ENCODE measurements at places on chromosomes 6 and 20. TPM values are rescaled to one million over a fixed set of nuclear protein-coding genes. Genes with fewer than 3 reads are reported as not detected.

Gene BMP7
- not detected for total RNA-seq

Gene SNAP25
- total RNA-seq = 8.6 TPM

- DNase-seq = no peak
These were observed 10.0 kb downstream of the BICRAL start for GRCh38 chr6:42791706-42792320.

Gene PSORS1C1
- total RNA-seq = 3.0 TPM

Gene PPP1R16B
- not detected for total RNA-seq

DNA sequence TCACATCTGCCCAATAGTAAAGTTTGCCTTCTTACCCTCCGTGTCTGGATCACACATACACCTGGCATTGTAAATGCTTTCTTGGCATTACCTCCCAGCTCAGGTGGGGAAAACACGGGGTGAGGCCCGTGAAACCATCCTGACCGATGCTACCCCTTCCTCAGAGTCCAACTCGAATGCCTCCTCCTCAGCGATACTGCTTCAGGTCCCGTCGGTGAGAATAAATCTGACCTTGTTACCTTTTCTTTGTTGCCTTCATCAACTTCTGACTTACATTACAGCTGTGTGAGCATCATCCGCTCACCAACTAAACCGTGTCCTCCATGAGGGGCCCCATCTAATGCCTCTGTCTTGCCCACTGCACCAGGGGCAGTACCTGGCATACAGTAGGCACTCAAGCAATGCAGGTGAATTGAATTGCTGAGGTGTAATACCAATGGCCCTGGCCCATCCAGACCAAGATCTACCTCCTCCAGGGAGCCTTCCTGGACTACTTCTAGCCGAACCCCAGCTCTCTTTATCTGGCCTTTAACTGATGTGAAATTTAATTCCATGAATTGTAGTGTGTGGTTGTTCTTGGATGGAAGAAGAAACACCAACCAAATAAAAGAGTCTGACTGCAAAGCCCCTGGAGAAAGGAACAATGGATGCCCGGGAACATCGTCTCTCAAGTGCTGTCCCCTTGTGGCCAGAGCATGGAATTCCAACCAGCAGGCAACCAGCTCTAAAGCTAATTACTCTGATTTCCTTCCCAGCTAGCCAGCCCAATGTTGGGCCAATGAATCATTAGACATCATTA lies 141.5 kb downstream of the ANKRD60 start:
- DNase-seq = peak; percentile 33

- no peak for DNase-seq
These were observed 302.8 kb upstream of the RNF217 start for GRCh38 chr6:124659427-124659826.

DNA sequence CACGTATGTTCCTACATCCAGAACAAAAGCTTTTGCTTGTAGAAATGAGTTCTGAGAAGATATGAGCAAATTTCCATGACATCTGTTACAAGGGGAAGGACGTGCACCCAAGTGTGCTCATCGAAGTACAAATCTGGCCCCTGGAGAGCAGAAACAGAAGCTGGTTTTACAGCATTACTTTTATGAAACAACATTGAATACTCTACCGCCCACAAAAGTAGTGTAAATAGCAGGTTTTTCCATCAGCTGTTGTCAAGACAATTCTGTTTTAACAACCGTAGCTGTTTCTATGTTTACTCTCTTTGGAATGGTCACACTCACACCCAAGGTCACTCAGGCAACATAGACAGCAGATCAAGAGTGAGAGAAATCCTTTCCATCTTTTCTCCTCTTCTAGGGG lies 114.2 kb upstream of the SSTR4 start:
- no peak for DNase-seq

GRCh38 chr6:14026831-14027539 lies 90.6 kb upstream of the CD83 start:
- no peak for DNase-seq

DNA sequence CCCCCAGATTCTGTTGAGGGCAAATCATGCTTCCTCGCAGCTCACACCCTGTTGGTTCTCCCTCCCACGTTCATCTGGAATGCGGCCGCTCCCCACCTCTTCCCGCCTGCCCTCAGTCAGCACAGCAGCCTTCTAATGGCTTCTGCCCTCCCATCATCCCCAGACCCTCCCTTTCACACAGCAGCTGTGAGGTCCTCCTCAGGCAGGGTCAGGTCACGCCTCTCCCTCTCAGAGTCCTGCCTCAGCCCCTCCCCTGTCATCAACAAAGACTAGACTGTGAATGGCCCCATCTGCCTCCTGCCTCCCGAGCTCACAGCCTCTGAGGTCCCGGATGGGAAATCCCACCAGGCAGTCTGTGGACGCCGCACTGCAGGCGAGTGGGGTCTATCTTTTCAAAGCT lies 7.9 kb upstream of the BHLHE23 start:
- DNase-seq = peak; percentile 6

GRCh38 chr6:7546020-7546369 lies 4.5 kb downstream of the DSP start:
- no peak for DNase-seq

DNA sequence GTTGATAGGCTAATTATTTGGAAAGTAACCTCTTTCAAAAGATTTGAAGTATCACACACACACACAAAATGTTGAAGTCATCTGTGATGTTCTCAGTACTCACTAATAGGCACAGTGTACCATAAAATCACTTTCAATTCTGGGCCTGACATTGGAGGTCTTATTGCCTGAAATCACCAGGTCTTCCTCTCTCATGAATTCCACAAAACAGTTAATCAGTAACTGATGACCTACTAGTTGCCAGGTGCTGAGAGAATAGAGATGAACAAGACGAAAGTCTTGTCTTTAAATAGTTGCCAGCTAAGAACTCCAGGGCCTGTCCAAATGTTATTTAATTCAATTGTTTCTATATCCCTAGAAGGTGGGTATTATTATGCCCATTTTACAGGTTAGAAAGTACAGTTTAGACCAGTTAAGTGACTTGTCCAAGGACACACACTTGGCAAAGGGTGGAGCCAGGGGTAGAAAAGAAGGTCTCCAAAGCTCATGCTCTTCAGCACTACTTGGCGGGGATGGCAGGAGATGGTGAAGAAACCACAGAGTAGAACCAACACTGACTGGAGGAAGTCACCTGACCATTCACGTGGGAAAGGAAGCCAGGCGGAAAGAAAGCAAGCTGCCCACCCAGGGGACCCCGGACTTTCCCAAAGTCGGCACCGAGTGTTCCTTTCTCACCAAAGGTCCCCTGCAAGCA lies 116.4 kb downstream of the KIF6 start:
- no peak for DNase-seq

Gene CAPN11
- total RNA-seq = not detected

Gene HLA-DMB
- 1.7 TPM for total RNA-seq

DNA sequence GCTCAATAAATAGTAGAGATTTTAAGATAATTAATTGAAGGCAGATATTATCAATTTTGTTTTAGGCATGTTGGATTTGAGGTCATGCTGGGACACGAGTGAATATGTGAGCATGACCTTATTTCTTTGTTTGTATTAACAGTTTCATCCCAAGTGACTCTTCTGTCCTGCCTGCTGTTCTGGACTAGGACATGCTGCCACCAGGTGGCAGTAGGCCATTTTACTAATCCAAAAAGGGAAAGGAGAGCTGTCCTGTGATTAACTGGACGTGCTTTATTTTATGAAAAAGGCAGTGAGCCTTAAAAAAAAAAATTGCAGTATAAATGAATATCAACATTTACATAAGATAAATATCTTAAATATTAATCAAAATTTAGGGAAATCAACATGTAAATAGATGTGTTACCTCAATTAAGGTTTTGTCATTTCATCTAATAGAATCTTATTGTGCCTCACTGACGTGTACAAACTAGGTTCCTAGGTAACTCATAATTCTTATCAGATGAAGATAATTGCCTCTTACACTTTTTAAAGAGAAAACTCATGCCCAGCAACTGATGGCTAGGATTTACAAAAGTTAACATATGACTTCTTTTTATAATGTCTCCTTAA lies 49.8 kb downstream of the FRK start:
- DNase-seq = peak; percentile 79

DNA sequence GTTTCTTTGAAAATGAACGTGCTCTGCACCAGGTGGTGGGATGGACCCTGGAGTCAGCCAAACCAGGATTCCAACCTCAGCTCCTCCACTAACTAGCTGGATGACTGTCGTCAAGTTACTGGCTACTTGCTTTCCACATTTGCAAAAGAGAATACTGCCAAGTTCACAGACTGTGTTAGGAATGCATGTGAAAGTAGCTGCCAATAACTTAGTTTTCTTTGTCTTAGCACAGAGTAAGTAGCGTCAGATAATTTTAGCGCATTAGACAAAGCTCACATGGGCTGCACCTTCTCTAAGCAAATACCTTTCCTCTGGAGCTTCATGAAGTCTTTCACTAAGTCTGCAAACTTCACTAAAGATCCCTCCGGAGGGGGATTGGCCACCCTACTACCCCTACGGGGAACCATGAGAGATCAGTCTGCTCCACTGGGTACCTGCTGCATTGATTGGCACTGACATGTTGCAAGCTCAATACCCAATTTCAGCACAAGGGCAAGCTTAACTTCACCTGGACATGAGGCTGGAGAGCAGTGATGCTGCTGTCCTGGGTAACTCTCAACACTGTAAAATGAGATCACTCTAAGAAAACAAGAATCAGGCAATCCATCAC lies 113.9 kb downstream of the MBOAT1 start:
- DNase-seq = no peak

DNA sequence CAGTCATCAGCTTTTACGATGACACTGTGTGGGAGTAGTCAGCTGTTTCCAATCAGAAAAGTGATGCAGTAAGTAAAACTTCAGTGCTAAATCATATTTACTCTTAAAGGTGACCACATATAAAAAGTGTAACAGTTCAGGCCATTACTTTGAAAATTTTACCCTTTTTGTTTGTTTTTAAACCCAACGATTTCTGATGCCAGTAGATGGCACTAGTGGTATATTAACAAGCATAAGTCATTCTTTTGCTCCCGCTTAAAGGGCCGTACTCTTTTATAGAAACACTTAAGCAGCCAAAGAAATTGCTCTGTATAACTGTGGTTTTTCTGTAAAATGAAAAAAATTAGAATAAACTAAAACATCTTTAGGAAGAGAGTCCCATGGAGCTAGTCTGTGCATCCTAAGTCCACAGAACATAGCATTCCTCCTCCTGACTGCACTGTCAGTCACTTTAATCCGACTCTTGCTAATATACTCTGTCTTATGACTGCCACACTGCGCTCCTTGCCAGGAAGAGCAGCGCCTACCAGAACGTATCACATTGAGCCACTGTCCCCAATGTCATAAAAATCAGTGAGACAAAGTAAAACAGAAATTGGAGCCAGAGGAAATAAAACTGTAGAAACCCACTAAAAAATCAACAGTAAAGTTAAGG lies 25.0 kb downstream of the HEBP2 start:
- DNase-seq = peak; percentile 67

GRCh38 chr6:143322386-143322785 lies 128.1 kb downstream of the ADAT2 start:
- no peak for DNase-seq

DNA sequence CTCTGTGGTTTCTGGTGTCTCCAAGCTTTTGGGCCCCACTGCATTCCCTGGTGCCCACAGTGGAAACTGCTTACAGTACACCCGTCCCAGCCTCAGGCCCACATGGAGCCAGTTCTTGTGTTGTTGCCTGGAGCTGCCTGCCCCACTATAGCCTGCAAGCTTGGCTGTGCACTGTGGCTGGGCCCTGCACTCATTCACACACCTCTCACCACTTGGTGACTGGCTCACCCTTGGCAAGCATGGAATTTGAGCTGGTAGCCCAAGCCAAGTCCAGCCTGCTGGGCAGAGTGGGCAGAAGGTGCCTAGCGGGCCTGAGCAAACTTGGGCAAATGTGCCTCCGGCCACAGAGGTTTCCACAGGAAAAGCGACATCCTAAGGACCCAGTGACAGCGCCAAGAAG lies 472.3 kb downstream of the MMUT start:
- DNase-seq = no peak

DNA sequence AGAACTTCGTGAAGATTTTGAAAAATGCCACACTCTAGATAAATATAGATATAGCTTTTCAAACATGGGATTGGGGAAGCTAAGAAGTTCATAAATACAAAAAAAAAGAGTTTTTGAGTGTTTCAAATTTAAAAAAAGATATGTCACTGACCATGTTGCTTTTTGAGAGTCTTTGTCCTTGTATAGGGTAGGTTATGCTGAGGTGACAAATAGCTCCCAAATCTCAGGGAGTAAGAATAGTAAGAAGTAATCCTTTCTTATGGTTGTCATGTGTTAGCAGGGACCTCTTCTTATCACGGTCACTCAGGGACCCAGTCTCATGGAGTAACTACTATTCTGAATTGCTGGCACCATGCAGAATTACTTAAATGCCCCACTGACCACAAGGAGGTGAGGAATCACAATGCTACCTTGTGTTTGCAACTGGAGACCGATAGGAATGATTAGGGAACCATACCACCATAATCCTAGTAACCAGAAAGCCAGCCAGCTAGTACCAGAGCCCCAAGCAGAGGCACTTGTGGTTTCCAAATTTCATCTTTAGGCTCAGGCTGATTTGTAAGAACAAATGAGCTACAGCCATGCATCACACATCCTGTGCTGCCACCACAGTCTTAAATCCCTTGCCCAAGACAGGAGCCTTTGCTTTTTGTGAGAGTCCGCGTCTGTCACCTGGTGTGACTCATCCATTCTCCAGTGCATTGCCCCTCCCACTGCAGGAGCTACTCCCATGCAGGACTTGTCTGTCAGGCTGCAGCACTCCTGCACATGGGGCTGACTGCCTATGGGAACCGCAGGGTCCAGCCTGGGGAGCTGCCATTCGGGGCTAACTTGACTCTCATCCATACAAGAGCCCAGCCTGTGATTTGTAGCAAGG lies 42.4 kb upstream of the ADGRF4 start:
- peak; percentile 40 for DNase-seq

DNA sequence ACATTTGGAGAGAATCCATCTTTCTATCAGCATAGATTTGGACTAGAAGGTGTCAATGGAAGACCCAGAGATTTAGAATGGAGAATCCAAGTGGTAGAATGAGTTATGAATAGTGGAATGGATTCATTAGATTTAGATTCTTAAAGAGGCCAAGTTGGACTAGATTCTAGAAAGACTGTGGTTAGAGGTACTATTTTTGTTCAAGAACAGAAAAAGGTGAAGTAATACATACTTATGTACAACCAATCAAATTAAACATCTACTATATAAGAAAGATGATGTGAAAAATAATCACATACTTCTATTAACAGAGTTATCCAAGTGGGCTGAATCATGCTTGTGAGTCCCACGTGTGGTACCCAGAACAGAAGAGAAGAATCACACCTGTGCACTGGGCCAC lies 33.8 kb upstream of the ADTRP start:
- DNase-seq = no peak

GRCh38 chr20:14878676-14879019 lies 541.2 kb upstream of the FLRT3 start:
- DNase-seq = no peak
